Activated naive CD8-positive, alpha-beta T cell treated with anti-CD3 and anti-CD28 coated beads for 36 hours (primary cell): ENCODE measurements at places on chromosomes 1 and 21. TPM values are rescaled to one million over a fixed set of nuclear protein-coding genes. Genes with fewer than 3 reads are reported as not detected.

Gene SORT1
- 6.6 TPM for total RNA-seq

Gene SDF4
- 85.9 TPM for total RNA-seq

Gene POMGNT1
- total RNA-seq = 34.3 TPM

Gene CYP4A22
- not detected for total RNA-seq

Gene RGS4
- not detected for total RNA-seq

Gene TCHH
- 0.12 TPM for total RNA-seq

Gene OLFML3
- total RNA-seq = 0.20 TPM

Gene CAPZA1
- total RNA-seq = 245 TPM

Gene TMEM183A
- 81.4 TPM for total RNA-seq

Gene ADORA3
- total RNA-seq = not detected

Gene LCE3D
- not detected for total RNA-seq

Gene BRDT
- total RNA-seq = not detected
